ENCODE measurements at places on chromosomes 3 and 15.
A peak's percentile ranks its signal among the peaks of the same experiment; 100 is the strongest.

DNA sequence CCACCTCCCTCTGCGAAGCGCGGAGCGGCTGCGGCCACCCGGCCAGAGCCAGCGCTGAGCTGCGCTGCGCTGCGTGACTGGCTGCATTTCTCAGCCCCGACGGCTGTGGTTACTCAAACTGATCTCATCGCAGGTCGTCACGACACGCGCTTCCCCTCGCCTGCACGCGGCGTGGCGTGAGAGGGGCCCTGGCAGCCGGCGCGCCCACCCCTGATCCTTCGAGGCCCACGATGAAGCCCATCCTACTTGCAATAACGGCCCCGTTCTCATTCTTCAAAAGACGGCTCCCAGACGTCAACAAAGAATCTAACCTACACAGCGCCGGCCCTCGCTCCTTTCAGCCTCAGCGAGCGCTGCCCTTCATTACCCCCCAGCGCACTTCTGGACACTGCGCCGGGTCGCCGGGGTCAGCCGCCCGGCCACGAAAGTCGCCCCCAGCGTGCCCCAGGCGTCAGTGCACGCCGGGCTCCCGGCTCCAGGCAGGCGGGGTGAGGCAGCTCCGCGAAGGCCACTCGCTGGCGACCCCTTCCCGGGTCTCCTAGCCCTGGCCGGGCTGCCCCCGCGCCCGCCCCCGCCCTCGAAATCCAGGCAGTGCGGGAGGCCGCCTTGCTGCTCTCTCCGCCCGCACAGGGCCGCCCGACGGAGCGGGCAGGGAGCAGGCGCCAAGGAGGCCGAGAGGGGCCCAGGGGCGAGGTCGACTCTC is 9.9 kb upstream of the LEKR1 start:
- no peak for DNase-seq

- DNase-seq = no peak
These were observed 9.5 kb downstream of the SLCO3A1 start for GRCh38 chr15:91862891-91863504.

DNA sequence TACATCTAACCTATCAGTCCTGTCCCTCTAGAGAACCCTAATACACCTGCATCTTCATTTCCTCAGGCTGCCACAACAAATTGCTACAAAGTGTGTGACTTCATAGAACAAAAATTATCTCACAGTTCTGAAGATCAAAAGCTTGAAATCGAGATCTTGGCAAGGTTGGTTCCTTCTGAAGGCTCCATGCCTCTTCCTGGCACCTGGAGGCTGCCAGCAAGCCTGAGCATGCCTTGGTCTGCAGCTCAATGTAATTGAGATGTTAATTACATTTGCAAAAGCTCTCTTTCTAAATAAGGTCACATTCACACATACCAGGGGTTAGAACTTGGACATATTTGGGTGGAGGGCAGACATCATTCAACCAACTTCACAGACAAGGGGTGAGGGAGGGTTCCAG is 86.4 kb upstream of the ABHD17C start:
- no peak for DNase-seq

GRCh38 chr15:90419206-90419605 is 31.2 kb downstream of the IQGAP1 start:
- no peak for DNase-seq

- no peak for DNase-seq
These were observed 1250.9 kb downstream of the ROBO1 start for GRCh38 chr3:78516937-78517336.

GRCh38 chr3:6785726-6786125 is 75.2 kb upstream of the GRM7 start:
- DNase-seq = no peak

DNA sequence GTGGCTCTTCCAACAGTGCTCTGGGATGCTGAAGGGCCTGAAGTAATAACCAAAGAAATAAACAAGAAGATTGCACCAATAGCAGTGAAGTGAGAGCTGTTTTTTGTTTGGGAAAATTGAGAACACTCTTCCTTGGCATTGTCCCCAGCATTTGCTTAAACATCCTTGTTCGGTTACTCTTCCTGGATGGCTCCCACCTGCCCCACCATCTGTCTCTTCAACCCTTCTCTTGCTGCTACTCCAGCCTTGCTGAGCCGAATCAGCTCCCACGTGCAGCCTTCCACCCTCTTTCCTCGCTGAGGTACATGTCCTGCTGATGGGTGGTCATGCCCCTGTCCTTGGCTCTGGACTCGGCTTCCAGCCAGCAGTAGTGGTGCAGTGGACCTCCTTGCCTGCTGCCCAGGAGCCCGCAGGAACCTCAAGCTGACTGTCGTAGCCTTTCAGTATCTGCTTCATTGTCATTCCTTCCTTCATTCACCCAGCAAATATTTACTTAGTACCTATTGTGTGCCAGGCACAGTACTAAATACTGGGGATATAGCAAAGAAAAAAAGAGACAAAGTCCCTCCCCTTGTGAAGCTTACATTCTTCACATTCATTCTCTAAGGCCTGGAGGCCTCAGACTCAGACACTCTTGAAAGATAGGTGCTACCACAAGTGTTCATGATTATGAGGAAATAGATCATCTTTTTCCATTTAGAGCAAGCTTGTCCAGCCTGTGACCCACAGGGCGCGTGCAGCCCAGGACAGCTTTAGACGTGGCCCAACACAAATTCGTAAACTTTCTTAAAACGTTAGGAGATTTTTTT is 17.1 kb upstream of the VILL start:
- DNase-seq = no peak

- peak; percentile 57 for DNase-seq
These were observed 81.6 kb downstream of the LRRC49 start for GRCh38 chr15:70974004-70974832.

DNA sequence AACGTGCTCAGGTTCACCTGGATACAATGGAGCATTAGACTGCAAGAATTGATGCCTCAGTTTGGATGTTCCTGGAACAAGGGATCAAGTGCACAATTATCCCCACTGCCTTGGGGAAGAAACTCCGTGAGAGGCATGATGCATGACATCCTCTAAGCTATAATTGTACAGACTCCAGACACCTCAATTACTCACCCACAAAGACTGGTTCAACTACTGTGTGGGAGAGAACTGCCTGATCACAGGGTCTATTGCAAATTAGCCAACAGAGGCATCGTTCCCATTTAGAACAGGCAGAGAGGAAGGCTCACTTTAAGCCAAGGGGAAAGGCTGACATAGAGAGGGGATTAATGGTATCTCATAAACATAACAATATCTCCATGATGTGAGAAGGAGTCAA is 43.5 kb downstream of the ARRDC4 start:
- DNase-seq = no peak

DNA sequence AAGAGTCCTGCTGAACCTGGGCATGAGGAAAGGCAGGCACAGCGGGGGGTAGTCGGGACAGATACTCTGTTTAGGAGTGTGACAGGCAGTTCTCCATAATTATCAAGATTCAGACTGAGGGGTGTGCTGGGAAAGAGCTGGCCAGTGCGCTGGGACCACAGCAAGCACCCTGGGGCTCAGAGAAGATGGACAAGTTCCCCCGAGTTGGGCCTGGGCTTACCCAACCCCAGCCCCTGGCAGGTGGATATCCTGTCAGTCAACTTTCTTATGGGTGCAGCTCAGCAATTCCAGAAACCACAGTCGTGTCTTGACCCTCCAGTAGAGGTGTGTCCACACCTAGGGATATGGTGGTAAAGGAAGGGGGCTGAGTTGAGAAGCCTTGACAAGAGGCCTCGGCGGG is 49.2 kb upstream of the PRR20G start:
- no peak for DNase-seq

DNA sequence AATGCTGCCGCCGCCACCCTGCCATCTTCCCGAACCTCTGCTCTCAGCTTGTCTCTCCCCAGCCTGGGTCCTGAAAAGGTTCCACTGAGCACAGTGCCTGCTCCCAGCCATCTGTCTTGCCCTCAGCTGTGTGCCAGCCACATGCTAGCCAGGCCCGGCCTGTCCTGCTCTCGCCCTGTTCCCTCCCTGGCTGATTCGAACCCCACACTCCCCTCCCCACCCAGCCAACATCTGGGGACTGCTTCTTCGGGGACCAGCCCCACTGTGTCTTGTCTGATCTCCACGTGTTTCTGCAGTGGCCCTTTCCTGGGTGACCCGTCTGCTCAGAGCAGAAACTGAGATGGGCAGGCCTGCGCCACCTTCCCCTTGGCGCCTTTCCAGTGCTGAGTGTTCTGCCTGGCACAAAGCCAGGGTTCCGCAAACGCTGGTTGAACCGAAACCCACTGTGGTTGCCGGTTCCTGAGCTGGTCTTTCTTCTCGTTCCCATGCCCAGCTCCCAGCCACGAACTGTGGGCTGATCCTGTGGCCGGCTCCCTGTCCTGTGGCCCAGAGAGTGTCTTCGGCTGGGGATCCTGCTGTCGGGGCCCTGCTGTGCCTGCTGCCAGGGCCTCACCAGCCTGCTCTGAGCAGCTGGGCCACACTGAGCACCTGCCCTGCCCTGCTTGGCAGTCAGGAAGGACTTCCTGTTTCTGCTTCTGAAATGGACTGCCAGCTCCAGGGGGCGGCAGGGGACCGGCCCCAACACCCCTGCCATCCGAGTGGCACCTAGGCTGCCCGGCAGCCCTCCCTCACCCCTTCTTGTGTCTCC is 62.7 kb upstream of the KLF13 start:
- no peak for DNase-seq

DNA sequence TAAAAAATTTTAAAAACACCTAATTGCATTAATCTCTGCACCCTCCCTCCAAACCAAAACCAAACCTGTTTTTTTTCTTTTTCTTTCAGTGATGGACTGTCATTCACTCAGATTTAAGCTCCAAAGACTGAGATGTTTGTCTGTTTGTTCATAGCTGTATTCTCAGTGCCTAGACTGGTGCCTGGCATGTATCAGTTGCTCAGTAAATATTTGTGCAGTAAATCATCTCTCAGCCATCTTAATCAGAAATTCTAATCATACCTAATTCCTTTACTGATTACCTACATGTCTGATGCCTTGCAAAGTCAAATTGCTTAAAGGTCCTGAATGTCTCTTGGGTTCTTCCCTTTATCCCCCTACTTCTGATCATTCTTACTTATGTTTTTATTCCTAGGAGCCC is 138.8 kb downstream of the ZNF609 start:
- no peak for DNase-seq

DNA sequence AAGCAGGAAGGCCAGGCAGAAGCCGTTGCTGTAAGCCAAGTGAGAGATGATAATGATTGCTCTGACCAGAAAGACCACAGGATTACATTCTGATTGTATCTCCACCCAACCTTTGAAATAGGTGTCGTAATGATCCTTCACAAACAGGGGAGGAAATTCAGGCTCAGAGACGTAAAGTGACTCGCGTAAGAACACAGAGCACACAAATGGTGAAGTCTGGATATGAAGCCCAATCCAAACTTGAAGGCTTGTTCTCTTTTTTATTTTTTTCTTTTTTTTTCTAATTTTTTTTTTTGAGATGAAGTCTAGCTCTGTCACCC is 25.3 kb upstream of the PIAS1 start:
- DNase-seq = no peak

DNA sequence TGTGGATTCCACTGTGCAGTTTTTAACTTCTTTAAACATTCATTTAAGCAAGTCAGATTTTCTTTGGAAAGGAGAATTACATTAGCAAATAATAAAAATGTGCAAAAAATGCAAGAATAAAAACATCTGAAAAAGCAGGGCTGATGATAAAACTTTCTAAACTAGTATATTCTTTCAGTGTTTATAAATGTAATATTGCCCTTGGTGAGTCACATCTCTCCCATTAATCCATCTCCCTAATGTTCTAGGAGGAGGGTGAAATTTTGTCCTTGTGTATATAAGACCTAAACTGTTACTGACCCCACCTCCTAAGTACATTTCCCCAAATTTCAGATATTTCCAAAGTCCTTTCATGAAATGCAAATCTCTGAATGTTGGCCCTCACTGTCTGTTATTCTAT is 28.5 kb upstream of the DCUN1D1 start:
- DNase-seq = no peak

- no peak for DNase-seq
These were observed 10.5 kb upstream of the ACSBG1 start for GRCh38 chr15:78244893-78245292.

DNA sequence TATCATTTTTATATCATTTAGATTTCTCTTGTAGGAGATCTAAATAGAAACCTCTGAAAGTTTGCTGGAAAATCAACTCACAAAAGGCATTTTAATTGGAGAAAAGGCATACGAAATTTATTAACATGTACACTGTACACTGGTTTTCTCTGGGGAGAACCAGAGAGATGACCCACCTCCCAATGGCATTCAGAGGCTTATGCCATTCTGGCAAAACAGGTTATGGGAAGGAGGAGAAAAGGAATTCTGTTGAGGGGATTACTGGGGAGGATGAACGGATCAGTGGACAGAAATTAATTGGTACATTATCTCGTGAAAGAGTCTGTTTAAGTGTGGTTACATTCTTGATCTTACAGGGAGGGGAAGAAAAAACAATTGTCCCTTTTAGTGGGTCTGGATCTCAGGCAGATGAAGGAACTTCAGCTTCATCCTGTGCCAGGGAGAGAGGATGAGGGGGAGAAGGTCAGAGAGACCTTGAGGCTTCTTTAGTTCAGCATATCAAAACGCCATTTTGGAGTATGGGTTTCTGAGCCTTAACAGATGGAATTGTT is 16.5 kb downstream of the RAB11A start:
- DNase-seq = no peak

- DNase-seq = no peak
These were observed 129.0 kb downstream of the TJP1 start for GRCh38 chr15:29693225-29693624.

DNA sequence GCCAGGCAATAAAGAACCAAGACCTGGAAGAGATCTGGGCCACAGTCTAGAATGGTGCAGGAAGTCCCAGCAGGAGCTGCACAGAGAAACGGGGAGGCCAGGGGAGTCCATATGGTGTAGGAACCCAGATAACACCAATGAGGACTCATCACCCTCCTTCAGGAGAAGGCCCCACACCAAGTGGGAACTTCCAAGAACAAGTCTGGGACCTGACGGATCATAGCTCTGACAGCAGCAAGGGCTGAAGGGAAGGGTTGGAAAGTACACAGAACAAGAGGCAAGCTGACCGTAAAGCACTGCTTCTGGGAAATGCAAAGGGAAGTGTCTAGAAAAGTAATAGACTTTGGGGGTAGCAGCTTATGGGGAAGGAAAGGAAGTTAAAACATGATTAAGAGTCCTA is 34.5 kb downstream of the ANO10 start:
- DNase-seq = no peak

- DNase-seq = no peak
These were observed 417.9 kb downstream of the MECOM start for GRCh38 chr3:169245631-169246030.

GRCh38 chr15:100328796-100329195 is 13.0 kb downstream of the ADAMTS17 start:
- no peak for DNase-seq

DNA sequence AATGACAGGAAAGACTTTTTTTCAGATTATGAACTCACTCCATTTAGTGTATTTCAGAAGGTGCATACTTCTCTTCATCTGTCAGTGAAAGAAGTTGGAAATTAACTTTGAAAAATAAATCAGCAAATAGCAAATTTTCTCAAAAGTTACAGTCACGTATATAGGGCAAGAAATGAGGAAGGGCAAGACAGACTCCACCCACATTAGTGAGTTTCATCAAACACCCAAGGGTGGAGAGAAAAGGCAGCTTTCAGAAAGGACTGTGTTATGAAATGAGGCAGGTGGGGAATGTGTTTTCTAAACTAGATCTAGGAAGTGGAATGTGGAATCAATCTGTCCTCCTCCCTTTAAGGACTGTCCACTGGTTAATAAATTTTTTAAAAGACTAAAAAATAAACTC is 2.9 kb downstream of the SLC22A13 start:
- no peak for DNase-seq

All from HFF-Myc (cell line).